ENCODE measurements at places on chromosomes 2 and 18.

- DNase-seq: no peak
Observed at GRCh38 chr2:100865816-100866460, 46.0 kb downstream of the NPAS2 start.

- DNase-seq: peak; percentile 27
Observed at GRCh38 chr2:27408601-27409320, 630 bp downstream of the PPM1G start.

DNA sequence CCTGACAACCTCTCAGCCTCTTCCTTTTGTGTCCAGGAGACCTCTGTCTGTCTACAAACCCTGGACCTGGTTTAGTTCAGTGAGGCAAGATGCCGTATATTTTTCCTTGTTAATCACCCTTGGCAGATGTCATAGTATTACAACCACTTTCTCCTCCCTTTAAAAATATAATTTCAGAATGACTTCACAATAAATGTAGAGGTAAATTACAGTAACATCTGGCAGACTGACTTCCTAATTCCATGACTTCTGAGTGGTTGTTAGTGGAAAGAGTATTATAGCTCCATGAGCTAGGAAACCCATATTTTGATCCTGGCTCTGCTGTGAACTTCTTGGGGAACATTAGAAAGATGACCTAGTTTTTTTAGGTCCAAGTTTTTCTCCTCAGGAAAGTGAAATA lies 39.5 kb downstream of the SPATS2L start:
- DNase-seq: no peak

- no peak for DNase-seq
Observed at GRCh38 chr2:221787561-221787960, 215.5 kb upstream of the EPHA4 start.

DNA sequence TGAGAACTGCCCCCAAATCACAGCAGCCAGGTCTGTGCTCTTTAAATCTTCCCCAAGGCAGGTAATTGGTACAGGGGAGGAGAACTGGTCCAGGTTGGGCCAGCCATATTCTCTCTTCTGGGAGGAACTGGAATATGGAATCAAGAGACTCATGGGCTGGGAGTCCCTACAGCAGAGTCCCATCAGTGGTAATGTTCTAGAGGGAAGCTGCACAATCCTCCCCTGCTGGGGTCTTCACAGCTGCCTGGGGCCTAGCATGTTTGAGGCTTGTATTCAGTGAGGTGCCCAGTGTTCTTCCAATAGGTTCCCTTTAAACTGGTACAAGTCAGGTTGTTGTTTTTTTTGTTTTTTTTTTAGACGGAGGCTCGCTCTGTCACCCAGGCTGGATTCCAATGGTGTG lies 21.1 kb upstream of the EGR4 start:
- DNase-seq: no peak

GRCh38 chr2:15069149-15069548 lies 436.6 kb downstream of the LRATD1 start:
- no peak for DNase-seq

DNA sequence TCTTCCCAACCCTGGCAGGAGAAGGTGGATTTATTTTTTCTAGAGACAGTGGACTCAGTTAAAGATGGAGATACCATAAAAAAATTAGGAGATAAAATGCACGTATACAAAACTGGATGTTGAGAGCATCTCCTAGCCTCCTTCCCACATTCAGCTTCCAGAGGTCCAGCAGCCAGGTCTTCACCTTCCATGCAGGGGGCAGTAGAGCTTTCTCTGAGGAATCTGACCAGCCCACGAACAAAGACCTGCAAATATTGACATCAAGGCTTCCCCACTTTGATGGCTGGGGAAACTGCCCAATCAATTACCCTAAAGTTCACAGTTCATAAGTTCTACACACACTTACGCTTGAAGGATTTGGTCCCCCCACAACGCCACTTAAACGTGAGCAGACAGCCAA lies 24.5 kb downstream of the AQP4 start:
- DNase-seq: no peak

DNA sequence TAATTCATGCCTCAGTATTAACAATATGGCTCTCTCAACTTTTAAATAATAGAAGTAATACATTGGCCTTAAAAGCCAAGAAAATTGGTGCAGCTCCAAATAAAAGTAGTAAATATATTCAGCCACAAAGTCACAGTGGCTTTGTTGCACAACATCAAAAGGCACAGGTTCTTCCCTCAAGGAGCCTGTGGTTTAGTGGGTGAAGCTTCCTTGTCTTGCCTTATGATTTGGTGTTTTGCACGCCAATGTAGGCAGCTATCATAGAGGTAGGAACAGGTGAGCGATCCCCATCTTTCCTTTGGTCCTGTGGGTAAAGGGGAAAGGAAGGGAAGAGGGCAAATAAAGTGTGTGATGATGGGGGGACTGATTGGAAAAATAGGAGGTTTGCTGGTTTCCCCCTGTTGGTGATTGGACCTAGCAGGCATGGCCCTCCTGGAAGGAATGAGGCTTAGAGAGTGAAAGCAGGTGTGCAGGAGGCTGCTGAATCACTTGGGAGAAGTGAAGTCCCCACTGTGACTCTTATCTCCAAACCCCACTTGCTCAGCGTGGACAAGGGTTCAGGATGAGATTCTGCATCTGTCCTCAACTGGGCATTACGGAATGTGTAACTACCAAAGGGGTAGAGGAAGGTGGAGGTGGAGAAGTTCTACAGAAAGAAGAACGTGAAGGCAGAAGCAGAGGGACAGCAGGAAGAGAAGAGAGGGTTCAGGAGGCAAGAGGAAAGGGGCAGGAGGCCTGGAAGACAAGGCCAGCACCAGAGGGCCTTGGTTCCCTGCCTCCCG lies 20.1 kb upstream of the TNP1 start:
- no peak for DNase-seq

DNA sequence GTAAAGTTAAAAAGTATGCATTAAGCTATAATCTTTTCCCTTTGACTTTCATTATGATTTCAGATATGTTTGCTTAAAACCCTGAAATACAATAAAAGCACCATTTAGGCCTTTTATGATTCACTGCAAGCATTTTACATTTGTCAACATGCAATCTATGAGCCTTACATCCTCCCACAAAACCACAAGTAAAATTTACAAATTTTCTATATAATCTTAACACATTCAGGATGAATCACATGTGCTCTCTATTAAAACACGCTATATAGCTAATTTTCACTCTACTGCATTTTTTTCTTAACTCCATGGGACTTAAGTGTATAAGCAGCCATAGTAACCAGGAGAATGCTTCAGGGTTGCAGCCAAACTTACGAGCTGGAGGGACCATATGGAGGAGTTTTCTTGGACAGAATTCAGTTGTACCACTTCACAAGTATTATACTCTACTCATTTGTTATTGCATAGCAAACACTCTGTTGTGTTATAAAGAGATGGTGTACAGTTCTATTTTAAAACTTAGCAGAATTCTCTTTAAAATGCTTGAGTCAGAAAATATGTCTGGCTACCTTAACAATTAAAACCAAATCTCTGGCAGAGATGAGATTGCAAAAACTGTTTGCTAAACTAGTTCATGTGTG lies 293.2 kb downstream of the ALK start:
- no peak for DNase-seq

- DNase-seq: no peak
Observed at GRCh38 chr2:10267551-10268465, 34.9 kb upstream of the HPCAL1 start.

DNA sequence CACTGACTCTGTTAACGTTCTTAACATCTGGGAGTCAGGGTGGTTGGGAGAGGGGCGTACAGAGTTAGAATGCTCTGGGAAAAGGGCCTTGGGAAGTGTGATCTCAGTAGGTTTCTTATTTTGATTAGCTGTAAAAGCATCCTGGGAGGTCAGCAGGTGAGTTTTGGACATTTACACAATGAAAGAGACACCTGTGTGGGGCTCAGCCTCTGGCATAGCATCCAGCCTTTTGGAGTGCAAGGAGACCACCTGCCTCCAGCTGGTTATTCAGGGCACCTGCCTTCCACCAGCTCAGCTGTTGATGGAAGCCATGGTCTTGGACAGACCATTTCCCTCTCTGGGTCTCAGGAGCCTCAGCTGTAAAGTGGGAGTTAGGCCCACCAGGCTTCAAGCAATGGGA lies 49.7 kb downstream of the ACAA2 start:
- no peak for DNase-seq

GRCh38 chr2:162113776-162114168 lies 38.3 kb downstream of the GCG start:
- DNase-seq: no peak

GRCh38 chr18:61308004-61308403 lies 25.2 kb upstream of the CDH20 start:
- DNase-seq: no peak

DNA sequence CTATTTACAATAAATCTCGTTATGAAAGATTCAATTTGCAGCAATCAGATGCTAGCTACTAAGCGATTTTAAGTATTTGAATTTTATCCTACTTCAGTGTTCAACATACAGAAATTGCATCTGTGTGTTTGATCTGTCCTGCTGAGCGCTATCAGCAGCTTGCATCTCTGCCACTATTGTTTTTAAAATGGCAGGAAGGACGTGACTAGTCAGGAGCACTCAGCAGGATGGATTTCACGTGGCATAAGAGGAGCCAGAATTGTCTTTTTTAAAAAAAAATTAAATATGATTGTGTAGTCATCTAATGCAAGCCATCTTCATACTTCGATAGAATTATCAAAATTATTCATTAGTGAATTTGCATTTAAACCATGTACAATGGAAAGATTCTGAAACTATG lies 2.8 kb upstream of the KLHL14 start:
- DNase-seq: no peak

DNA sequence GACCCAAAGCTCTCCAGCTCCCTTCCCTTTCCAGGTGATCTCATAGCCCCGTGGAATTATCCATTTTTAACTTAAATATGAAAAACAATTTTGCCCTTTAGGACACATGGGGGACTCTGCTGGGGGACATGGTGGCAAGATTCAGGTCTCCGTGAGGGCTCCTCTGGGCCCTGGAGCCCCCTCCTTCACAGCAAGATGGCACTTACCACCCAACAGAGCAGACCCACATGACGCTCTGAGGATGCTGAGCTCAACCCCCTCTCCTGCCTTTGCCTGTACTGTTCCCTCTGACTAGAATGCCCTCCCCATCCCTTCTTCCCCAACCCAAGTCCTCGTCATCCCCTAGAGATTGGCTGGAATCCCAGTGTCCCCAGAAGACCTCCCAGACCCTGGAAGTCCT lies 17.2 kb downstream of the TEX51 start:
- no peak for DNase-seq

DNA sequence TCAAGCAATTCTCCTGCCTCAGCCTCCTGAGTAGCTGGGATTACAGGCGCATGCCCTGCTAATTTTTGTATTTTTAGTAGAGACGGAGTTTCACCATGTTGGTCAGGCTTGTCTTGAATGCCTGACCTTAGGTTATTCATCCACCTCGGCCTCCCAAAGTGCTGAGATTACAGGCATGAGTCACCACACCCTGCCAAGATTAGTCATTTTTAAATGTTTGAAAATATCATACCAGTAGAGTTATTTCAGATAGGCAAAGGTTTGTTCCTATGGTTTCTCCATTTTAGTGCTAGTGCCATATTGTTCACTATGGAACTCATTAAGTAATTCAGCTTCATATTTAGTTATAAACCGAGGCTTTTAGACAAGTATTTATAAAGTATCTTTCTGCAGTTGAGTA lies 52.3 kb downstream of the HIBCH start:
- DNase-seq: no peak

- DNase-seq: no peak
Observed at GRCh38 chr2:105261061-105261460, 19.5 kb downstream of the GPR45 start.

DNA sequence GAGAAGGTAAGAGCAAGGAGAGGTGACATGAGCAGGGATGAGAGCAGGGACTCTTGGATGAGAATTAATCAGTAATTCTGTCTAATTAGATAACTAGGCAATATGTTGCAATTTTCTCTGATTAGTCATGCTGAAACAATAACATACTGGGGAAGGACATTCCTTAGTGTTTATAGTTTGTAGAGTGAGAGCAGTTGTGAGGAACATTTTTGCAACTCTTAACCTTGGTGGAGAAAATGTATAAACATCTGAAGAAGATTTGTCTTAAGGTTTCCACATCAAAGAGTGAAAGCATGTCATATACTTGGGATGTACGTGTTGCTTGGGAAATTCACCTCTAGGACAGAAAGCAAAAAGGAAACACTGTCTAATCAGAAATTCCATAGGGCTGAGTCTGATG lies 955.4 kb upstream of the FANCL start:
- no peak for DNase-seq

GRCh38 chr2:173584676-173585458 lies 230.2 kb downstream of the CDCA7 start:
- DNase-seq: no peak

- DNase-seq: no peak
Observed at GRCh38 chr2:16225545-16225944, 285.2 kb downstream of the MYCN start.

DNA sequence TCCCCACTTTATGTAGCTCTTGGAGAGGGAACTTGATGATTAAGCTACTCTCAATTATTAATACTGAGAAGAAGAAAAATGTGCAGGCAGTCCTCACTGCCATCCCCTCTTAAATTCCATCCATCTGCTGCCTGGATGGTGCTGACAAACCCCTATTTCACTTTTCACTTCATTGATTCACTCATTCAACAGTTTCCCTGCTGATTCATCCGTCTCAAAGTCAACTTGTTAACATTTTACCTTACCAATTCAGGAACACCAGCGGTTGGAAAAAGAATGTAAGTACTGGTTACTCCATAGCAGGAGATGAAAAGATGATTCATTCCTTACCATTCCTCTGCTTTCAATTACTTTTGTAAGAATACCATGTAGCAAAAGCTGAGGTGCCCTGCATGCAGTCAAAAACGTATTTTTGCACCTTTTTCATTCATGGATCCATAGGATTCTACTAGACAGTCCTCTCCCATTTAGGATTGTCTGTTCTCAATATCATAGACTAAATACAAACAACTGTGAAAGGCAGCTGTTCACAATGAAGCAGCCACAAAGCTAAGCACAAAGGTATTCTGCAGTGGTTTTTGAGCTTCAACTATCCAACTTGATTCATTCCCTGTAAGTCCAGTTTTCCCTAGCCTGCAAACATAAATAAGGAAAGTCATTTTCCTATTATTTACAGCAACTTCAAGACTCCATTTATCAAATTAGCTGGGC lies 262.0 kb downstream of the MREG start:
- no peak for DNase-seq

DNA sequence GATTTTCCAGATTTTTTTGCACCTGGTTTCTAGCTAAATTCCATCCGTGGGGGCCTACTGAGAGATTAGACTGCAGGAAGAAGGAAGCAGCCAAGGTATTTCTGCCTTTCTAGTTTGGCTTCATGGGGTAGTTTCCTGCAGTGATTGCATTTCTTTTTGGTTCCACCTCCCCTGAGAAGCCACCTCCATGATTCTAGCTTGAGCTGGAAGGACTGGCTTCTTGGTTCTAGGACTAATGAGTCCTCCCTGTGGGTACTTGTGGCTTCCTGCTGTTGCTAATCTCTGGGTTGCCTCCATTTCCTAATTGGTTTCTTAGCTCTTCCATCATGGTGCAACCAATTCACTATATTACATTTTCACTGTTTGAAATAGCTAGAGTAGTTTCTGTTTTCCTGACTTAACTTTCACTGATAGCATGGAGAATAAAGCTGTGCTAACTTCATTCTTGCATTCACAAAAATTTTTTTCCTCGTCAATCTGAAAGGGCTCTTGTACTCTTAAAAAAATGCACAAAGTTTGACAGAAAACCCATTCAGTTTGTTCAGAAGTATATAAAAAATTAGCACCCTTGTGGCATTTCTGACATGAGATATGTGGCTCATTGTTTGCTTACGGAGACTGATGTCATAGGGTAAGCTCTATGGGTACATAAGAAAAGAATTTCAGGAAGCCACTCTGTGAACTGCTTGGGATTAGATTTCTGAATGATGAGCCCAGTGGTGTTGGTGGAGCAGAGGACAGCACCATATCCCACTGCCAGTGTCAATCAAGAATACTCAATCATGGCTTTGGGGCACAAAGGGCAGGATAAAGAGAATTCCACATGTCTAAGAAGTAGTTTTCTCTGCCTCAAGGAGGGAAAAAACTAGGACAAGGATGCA lies 242.8 kb upstream of the RBMS1 start:
- no peak for DNase-seq
